Endodermal cell (in vitro differentiated cells): ENCODE measurements at places on chromosomes 11 and 22.

DNA sequence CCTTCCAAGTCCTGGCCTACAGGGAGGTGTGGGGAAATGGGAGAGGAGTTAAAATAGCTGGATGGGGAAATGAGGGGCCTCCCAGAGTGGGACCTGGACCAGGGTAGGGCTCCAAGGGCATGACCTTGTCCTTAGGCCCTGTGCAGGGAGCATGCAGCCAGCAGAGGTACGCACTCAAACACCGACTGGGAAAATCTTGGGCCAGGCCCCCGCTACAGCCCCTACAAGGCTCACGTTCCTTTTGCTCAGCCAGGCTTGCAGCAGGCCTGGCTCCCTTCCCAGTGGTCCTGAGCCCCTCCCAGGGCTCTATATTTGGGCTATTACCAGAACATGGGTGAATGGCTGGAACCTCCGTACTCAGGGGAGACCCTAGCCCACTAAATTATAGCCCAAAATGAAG, 31.3 kb downstream of the LMO1 start:
- no peak for DNase-seq

DNA sequence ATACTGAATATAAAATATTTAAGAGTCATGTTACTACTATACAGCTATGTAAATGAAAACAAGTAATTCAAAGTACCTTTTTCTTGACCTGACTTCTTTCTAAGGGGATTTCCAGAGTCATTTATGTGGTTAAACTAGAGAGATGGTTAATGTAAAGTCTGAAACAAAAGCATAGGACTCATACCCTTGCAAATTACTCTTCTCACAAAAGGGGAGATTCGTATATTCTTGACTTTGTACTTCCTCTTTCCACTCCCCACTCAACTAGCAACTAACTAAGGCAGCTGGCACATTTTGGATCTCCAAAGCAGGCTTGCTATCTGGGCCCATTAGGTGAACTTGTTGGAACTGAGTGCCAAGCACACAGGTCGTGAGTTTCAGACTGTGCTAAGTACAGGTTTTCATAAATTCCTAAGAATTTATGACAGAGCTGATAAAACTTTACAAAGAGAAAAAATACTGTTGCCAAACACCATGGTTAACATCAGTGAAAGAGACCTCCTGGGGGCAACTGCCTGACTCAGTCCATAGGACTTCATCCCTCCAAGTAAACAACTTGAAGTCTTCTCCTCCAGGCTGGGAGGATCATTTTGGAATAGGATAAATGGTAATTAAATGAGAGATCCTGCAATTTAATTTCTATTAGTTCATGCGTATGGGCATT, 77.0 kb upstream of the DDI1 start:
- DNase-seq: no peak

GRCh38 chr11:127471662-127472061, 471.1 kb upstream of the KIRREL3 start:
- no peak for DNase-seq

GRCh38 chr11:62141111-62142042, 17.6 kb downstream of the INCENP start:
- peak; percentile 31 for DNase-seq
